Adrenal gland (tissue), 19 donors: ENCODE measurements at places on chromosomes 16 and 17. TPM values are rescaled to one million over a fixed set of nuclear protein-coding genes. Genes with fewer than 3 reads are reported as not detected.

GRCh38 chr16:2194852-2195321 is 1.5 kb downstream of the CASKIN1 start:
- H3K27ac ChIP-seq: no peak overlapping the region
- H3K4me3 ChIP-seq: no peak overlapping the region
- H3K4me1 ChIP-seq: peaks cover 8% of the 10 kb centered on the region
- H3K27me3 ChIP-seq: peaks cover 14% of the 10 kb centered on the region
- H3K36me3 ChIP-seq: no peaks in the 10 kb centered on the region

- DNase-seq: no peak
- peaks cover 6% of the 10 kb centered on the region for H3K4me1 ChIP-seq
- H3K27ac ChIP-seq: no peak overlapping the region
- H3K36me3 ChIP-seq: no peaks in the 10 kb centered on the region
- no peak overlapping the region for H3K4me3 ChIP-seq
These were observed 4.9 kb downstream of the FA2H start for GRCh38 chr16:74769586-74770190.

GRCh38 chr16:77459534-77460254 is 24.9 kb upstream of the ADAMTS18 start:
- no peak overlapping the region for H3K27ac ChIP-seq
- no peak overlapping the region for H3K4me3 ChIP-seq
- no peaks in the 10 kb centered on the region for H3K36me3 ChIP-seq
- H3K4me1 ChIP-seq: no peaks in the 10 kb centered on the region
- H3K27me3 ChIP-seq: no peaks in the 10 kb centered on the region
- DNase-seq: no peak

- H3K27ac ChIP-seq: peak overlapping the region; percentile 89
- no peak overlapping the region for H3K4me3 ChIP-seq
- H3K36me3 ChIP-seq: no peaks in the 10 kb centered on the region
These were observed 60.3 kb upstream of the CIBAR2 start for GRCh38 chr16:85172455-85173145.

Gene FBXW10B
- total RNA-seq: 3.4 TPM

DNA sequence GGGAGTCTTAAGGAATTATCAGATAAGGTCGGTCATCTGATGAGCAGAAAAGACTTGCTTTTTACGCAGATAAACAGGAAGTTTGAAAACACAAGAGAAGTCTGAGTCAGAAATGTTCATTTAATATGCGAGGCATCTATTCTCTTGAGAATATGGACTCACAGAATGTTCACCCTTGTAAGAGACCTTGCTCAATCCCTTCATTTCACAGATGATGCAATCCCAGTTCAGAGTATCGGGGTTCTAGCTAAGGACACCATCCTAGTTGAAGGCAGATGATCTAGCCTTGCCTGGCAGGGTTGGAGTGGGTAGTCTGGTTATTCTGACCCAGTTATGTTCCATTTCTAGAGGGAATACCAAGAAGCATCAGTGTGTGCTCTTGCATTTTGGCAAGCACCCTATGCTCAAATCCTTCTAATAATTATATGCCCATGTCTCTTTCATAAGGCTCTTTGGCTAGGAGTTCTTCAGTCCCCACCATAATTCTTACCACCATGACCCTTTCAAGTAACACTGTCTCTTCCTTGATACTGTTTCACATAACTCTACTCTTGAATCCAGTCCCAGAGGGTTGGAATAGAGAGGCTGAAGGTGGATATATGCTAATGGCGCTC is 42.5 kb downstream of the YPEL2 start:
- H3K36me3 ChIP-seq: no peaks in the 10 kb centered on the region
- H3K4me1 ChIP-seq: peaks cover 97% of the 10 kb centered on the region
- H3K4me3 ChIP-seq: no peak overlapping the region

DNA sequence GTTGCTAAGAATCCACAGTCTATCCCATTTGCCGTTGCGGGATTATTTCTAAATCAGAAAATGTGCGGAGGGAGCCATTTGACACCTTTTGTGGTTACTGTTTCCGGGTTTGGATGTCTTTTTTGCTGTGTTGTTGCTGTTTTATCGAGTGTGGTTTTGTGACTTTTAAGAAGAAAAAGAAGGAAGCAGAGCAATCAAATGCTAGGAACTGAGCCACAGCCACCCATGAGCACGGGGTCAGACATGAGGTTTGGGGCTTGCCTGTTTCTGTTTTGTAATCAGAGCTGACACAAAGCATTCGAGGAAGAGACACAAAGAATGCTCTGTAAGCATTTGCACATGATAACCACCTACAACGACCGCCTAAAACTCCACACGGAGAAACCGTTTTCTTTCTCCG is 53.1 kb upstream of the CHMP6 start:
- DNase-seq: no peak
- H3K4me1 ChIP-seq: peaks cover 14% of the 10 kb centered on the region
- H3K27ac ChIP-seq: no peak overlapping the region
- no peaks in the 10 kb centered on the region for H3K36me3 ChIP-seq
- H3K4me3 ChIP-seq: no peak overlapping the region

Gene CCDC78
- not detected for total RNA-seq

DNA sequence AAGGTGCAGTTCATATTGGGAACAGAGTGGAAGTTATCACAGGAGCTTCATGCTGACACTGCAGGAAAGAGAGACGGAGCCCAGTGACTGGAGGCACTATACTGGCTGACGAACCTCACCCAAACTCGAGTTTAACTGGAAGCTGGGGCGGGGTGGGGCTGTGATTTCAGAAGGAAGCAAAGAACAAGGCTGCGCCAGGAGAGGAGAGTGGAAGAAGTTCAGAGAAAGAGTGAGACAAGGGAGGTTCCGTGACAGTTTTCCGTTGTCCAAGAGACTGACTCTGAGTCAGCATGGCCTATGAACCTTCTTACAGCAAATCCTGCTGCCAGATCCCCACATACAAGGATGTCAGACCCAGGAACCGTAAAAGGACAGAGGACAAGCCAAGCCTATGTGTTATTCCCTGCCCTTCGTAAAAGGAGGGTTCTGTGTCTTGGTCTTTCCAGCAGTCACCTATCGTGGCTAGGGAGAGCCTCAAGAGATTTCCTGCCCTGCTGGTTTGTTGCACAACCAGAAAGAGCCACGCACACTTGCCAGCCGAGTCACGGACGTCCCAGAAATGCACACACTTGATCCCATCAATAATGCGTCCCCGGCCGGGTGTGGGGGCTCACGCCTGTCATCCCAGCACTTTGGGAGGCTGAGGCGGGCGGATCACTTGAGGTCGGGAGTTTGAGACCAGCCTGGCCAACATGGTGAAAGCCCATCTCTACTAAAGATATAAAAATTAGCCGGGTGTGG is 5.1 kb downstream of the PITPNA start:
- H3K36me3 ChIP-seq: no peaks in the 10 kb centered on the region
- DNase-seq: no peak
- H3K4me1 ChIP-seq: peaks cover 16% of the 10 kb centered on the region
- no peak overlapping the region for H3K4me3 ChIP-seq
- no peaks in the 10 kb centered on the region for H3K27me3 ChIP-seq

DNA sequence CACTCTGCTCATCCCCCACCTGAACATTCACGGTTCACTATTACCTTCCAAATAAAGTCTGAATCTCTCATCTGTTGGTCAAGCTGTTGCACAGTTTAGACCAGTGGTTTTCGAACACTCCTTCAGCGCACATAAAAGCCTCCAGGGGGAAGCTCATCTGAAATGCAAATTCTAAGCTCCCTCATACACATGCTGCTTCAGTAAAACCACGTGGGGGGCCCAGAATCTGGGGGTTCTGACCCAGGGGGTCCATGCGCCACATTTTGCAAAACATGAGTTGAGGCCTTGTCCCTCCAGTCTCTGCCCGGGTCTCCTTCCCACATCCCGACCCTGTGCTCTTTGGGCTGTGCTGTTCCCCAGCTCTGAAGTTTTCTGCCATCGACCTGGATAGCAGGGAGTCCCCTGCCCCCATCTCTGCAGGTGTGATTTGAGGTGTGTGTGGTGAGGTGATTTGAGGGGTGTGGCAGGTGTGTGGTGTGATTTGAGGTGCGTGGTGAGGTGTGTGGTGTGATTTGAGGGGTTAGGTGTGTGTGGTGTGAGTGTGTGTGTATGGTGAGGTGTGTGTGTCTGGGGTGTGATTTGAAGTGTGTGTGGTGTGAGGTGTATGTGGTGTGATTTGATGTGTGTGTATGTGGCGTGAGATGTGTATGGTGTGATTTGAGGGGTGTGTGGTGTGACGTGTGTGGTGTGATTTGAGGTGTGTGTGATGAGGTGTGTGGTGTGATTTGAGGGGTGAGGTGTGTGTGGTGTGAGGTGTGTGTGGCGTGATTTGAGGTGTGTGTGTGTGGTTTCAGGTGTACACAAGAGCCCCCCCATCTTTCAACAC is 4.8 kb upstream of the RAB37 start:
- peaks cover 3% of the 10 kb centered on the region for H3K27me3 ChIP-seq
- no peak overlapping the region for H3K27ac ChIP-seq
- no peaks in the 10 kb centered on the region for H3K4me1 ChIP-seq
- H3K4me3 ChIP-seq: no peak overlapping the region
- H3K36me3 ChIP-seq: no peaks in the 10 kb centered on the region
- DNase-seq: no peak

DNA sequence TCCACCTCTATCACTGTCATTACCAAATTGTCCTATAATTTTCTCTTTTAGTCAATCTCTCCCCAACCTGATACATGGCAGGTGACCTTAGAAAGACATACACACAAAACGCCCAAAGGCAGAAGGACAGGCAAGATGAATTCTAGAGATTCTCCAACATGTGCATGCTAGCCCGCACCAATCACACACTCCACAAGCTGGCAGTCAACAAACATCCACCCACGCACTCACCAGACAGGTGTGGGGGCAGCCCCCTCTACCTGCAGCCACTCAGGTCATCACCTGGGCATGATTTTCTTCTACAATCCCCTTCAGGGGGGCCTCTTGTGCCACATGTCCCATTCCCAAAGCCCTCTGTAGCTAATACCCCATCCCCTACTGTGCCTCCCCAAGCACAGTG is 9.5 kb downstream of the MPP2 start:
- no peaks in the 10 kb centered on the region for H3K36me3 ChIP-seq
- H3K4me1 ChIP-seq: no peaks in the 10 kb centered on the region
- no peak overlapping the region for H3K27ac ChIP-seq
- peaks cover 3% of the 10 kb centered on the region for H3K27me3 ChIP-seq

GRCh38 chr17:51322390-51323029 is 62.2 kb downstream of the UTP18 start:
- no peaks in the 10 kb centered on the region for H3K4me1 ChIP-seq
- H3K36me3 ChIP-seq: no peaks in the 10 kb centered on the region
- DNase-seq: no peak
- no peak overlapping the region for H3K27ac ChIP-seq

- no peaks in the 10 kb centered on the region for H3K27me3 ChIP-seq
- peaks cover 16% of the 10 kb centered on the region for H3K4me1 ChIP-seq
- no peak overlapping the region for H3K4me3 ChIP-seq
- DNase-seq: no peak
- no peak overlapping the region for H3K27ac ChIP-seq
These were observed 14.0 kb downstream of the SOX9 start for GRCh38 chr17:72134608-72135394.

DNA sequence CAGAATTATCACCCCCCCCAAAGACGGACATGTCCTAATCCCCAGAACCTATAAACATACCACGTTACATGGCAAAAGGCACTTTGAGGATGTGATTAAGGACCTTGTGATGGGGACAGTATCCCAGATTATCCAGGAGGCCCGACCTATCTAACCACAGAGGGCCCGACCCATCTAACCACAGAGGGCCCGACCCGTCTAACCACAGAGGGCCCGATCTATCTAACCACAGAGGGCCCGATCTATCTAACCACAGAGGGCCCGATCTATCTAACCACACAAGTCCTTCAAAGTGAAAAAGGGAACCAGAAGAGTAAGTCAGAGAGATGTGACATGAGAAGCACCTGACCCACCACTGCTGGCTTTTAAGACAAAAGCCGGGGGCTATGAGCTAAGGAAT is 56.8 kb downstream of the ANKFY1 start:
- H3K27me3 ChIP-seq: no peaks in the 10 kb centered on the region
- peaks cover 12% of the 10 kb centered on the region for H3K4me1 ChIP-seq
- no peak overlapping the region for H3K4me3 ChIP-seq

Gene SLC4A1
- total RNA-seq: not detected

Gene GAN
- 5.5 TPM for total RNA-seq

Gene SALL1
- total RNA-seq: not detected

Gene CMTM3
- total RNA-seq: 31.8 TPM

DNA sequence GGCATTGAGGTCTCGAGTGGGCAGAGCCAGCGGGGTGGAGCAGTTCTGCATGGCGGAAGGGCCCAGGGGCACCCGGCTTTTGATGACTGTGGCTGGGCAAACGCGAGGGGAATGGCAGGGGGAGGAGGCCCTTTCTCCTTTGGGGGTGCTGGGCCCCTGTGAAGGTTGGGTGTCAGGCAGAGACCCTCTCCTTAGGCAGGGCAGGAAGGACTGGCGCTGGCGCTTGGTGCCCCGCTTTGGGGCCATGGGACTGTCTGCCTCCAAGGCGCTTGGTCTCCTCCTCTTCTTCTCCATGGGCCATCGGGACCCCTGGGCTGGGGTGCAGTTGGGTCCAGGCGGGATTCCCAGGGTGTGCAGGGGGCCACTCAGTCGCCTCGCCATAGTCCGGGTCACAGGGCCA is 12.8 kb upstream of the GFAP start:
- no peaks in the 10 kb centered on the region for H3K27me3 ChIP-seq
- no peak overlapping the region for H3K27ac ChIP-seq
- H3K4me3 ChIP-seq: no peak overlapping the region
- no peaks in the 10 kb centered on the region for H3K36me3 ChIP-seq
- no peak for DNase-seq

DNA sequence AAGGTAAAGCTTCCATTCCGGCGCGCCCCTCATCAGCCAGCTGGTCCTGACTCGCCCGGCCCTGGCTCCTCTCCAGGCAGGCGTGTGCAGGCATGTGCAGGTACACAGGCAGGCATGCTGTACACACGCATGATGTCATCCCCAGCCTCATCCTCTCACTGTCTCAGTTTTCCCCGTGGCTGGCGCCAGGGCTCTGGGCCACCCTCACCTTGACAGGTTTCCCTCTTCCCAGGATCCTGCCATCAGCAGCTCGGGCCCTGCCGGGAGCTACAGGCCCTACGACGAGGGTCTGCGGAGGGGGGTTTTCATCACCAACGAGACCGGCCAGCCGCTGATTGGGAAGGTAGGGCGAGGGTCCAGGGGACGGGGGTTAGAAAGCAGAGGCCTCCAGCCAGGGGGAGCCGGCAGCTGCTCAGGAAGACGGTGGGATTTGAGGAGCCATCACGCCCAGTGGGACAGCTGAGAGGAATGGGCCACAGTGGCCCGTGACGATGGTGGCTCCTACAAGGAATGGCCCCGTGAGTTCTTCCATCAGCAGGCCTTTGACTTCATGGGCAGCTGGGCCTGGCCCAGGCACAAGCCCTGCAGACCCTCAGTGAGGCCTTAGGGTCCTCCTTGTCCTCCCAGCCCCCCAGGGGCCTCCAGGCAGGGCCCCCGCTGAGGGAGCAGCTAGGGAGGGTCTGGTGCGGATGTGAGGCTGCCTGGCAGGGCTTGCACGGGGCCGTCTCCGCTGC is 8.5 kb downstream of the GAA start:
- no peak overlapping the region for H3K4me3 ChIP-seq
- H3K36me3 ChIP-seq: no peaks in the 10 kb centered on the region
- H3K27me3 ChIP-seq: no peaks in the 10 kb centered on the region
- no peak for DNase-seq
- no peak overlapping the region for H3K27ac ChIP-seq

GRCh38 chr16:68073902-68074760 is 11.0 kb upstream of the NFATC3 start:
- no peaks in the 10 kb centered on the region for H3K27me3 ChIP-seq
- no peak overlapping the region for H3K4me3 ChIP-seq
- no peak overlapping the region for H3K27ac ChIP-seq
- no peaks in the 10 kb centered on the region for H3K36me3 ChIP-seq

GRCh38 chr16:78972006-78972405 is 628.5 kb downstream of the MAF start:
- H3K27me3 ChIP-seq: no peaks in the 10 kb centered on the region
- DNase-seq: no peak
- H3K4me1 ChIP-seq: no peaks in the 10 kb centered on the region
- H3K4me3 ChIP-seq: no peak overlapping the region
- no peak overlapping the region for H3K27ac ChIP-seq

Gene RAB37
- total RNA-seq: 2.5 TPM
